ENCODE measurements at places on chromosomes 7 and 10.

DNA sequence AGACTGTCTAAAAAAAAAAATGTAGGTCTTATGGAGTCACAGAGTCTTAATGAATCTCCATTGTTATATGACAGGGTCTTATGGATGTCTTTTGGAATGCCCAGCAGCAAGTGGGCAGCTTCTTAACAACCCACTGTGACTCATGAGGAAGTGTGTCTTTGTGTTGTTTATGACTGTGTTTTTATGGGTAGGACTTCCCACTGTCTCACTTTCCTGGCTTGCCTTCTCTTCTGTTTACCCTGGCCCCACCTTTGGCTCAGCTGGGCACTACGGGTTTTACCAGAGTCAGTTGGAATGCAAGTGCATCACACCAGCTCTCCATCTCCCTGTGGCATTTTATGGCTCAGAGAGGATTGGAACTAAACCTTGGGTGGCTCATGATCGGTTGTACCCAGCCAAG lies 580.5 kb downstream of the AUTS2 start:
- DNase-seq: no peak

DNA sequence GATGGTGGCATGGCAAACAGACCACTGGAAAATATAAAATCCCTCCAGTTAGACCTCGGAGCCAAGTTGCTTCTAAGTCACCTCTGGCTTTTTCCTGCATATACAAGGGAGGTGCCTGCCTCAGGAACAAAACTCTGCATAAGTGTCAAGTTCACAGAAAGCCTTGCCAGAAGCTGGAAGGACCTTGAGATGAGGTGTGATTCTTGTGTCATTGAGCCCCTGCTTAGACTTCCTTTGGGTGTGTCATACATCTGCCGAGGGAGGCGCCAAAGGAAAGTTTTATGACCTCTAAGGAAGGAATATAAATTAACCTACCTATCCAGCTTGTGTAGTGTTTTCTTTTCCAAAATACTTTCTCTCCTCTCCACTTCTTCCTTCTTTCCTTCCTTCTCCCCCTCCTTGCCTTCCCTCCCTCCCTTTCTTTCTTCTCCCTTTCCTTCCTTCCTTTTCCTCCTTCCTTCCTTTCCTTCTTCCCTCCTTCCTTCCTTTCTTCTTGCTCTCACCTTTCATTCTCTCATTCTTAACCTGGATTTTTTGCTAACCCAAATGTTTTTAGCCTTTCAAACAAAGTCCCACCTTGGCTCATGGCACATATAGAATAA lies 75.2 kb downstream of the TRIL start:
- DNase-seq: no peak

DNA sequence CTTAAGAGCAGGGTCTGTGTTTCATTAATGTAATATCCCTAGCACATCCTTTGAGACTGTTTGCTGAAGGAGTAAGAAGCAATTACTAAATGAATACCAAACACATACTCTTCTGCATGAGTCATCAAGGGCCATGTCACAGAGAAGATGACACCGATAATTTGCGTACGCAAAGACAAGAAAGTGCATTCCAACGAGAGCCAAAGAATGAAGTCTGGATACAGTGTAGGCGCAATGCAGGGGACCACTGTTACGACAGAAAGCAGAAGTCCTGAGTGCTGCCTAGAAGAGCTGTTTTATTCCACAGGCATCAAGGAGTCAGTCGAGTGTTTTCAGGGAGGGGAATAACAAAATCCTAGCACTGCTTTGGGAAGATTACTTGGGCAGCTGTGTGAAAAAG lies 62.7 kb downstream of the VPS41 start:
- no peak for DNase-seq

GRCh38 chr7:2864204-2864985 lies 20.3 kb upstream of the GNA12 start:
- DNase-seq: no peak

DNA sequence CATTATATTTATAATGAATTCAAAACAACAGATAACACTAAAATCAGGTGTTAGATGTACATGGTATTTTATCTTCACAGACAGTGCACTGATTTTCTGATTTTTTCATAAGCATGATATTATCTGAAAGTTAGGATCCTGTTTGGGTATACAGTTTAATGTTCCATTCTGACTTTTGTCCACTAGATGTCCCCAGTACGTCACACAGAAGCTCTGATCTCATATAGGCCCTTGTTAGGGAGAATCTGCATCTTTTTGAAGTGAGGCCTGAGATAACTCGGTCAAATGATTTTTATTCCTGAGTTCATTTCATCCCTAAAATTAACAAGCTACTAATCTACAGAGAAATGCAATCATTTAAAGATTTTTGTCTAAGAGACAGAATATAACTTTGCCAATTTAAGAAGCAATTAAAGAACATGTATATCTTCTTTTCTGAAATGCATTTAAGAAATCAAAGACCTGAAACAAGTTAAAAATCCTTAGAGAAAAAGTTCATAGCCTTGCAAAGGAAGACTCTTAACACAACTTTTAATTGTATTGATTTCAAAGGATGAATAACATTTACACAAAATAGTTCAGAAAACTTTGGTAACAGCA lies 72.0 kb upstream of the TES start:
- DNase-seq: no peak

DNA sequence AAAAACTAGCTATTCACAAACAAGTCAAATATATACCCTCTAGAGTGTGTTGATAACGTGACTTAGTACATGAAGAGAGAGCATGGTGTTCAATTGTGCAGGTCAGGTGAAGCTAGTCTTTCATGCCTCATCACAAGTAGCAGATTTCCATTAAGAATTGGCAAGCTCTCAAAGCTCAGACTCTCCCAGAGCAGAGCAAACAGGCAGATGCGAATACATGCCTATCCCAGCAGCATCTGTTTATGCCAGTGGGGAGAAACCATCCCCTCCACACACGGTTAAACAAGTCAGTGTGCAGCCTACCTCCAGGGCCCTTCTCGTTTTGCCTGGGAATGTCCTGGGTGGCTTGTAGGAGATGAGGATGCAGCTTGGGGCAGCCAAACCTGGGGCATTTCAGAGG lies 532.5 kb upstream of the C7orf33 start:
- no peak for DNase-seq

DNA sequence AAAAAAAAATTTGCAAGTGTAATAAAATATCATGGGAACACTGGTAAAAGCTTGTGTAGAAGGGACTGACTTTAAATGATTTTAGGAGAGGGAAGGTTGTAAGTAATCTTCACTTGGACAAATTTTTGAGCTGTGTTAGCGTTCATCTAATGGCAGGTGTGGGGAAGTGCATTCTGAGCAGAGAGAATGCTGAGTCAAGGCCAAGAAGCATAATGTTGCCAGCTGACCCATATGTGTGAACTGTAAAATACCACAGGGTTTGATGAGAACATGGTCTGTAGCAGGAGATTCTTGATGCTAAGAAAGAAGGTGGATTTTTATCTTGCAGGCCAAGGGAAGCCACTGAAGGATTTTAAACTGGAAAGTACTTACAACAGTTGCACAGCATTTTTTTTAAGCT lies 98.2 kb upstream of the ZNF32 start:
- no peak for DNase-seq

DNA sequence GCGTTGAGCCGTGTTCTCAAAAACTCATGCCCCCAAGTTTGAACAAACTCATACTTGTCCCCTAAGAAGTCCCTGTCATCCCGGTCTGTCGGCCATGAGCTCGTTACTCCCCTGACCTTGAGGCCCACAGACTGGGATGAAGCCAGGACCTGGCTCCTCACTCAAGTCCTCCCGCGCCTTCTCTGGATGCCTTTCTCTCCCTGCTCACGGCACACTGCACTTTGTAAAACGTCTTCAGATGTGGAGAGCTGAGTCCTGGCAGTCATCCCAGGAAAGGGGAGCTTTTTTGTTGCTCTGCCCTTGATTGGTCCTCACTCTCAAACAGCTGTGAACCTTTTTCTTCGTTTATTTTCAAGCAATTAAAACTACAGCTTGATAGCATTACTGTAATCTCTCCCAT lies 110.8 kb downstream of the JAZF1 start:
- DNase-seq: no peak

- DNase-seq: no peak
Observed at GRCh38 chr10:75770626-75771081, 339.2 kb downstream of the LRMDA start.

- DNase-seq: no peak
Observed at GRCh38 chr7:69204943-69205342, 393.3 kb upstream of the AUTS2 start.

- no peak for DNase-seq
Observed at GRCh38 chr7:114588506-114588905, 173.9 kb downstream of the FOXP2 start.

DNA sequence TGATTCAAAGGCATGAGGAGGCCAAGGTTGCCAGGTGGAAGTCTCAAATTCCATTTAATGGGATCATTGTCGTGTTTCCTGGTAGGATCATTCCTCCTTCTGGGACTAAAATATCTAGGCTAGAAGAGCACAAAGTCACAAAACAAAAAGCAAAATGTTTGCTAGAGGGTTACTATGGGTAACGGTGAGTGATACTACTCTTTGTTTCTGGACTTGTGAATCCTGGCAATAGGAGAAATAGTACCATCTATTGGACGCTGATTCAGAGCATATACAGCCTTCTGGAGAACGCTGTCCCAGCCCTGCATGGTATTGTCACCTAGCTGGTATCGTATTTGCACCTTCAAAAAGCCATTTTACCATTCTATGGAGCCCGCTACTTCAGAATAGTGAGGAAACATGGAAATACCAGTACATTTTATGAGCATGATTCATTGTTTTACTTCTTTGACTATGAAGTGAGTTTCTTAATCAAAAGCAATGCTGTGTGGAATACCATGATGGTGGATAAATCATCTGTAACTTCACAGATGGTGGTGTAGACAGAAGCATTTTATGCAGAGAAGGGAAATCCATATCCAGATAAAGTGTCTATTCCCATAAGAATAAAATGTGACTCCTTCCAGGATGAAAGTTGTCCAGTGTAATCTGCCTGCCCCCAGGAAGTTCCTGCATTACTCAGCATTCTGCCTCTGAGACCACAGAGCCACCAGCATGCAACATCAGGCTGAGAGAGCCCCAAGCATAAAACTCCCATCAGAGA lies 361.0 kb downstream of the ETV1 start:
- no peak for DNase-seq

DNA sequence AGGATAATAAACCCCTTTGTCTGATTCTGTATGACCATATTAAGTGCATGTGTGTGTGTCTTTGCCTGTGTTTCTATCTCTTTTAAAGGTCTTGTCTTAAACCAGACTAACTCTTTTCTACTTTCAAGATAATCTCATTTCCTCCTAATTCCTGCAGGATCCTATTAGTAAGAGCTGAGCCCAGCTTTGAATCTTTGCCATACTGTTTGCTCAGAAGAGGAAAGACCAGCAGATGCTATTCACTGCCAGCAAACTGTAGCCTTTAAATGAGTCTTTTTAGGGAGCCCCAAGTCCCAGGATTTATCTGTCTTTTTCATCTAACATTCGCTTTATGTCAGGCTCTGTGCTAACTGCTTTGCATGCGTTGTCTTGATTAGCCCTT lies 2.9 kb downstream of the GPR158 start:
- DNase-seq: no peak

GRCh38 chr10:20363684-20364083 lies 533.4 kb downstream of the NEBL start:
- no peak for DNase-seq

GRCh38 chr7:151705636-151706276 lies 171.2 kb downstream of the PRKAG2 start:
- DNase-seq: no peak

DNA sequence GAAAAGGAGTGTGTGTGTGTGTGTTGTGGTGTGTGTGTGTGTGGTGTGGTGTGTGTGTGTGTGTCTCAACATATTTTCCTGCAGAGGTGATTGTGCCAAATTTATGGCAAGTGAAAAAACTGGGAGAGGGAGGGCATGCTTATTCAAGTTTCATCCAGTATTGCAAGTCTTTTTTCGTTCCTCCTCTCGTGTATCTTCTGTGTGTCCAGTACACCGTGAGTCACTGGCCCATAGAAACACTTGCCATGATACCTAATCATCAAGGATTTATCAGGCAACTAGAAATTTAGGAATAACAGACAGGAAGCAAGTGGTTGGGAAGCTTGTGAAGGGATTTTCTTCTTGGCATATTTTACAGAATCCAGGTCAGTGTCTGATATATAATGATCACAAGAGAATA lies 820.5 kb downstream of the GATA3 start:
- DNase-seq: no peak

GRCh38 chr7:157267956-157268355 lies 68.8 kb upstream of the DNAJB6 start:
- DNase-seq: no peak

DNA sequence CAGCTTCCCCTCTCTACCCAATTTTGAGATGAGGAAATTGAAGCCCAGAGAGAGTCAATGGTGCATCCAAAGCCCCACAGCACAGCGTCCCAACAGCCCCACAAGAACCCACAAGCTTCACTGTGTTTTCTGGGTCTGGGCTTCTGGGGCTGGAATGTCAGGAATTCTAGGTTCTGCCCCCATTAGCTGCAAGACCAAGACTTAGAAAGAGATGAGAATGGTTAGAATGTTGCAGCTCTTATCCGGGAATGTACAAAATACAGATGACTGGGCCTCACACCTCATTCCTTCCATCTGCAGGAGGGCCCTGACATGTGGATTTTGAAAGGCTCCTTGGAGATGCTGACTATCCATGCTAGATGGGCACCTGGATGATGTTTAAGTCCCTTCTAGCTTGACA lies 6.0 kb upstream of the SGPL1 start:
- DNase-seq: no peak

DNA sequence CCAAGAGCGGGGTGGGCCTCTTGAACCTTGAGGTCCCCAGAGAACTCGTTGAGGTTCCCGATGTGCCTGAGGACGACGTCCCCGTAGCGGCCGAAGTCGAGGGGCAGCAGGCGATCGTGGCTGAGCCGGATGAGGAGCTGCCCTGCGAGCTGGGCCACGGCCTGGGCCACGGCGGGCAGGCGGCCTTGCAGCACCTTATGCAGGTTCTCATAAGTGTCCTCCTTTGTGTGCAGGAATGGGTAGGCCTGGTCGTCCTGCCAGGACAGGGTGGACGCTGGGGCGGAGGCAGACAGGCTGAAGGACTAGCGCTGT lies 14.2 kb downstream of the TFR2 start:
- DNase-seq: no peak

DNA sequence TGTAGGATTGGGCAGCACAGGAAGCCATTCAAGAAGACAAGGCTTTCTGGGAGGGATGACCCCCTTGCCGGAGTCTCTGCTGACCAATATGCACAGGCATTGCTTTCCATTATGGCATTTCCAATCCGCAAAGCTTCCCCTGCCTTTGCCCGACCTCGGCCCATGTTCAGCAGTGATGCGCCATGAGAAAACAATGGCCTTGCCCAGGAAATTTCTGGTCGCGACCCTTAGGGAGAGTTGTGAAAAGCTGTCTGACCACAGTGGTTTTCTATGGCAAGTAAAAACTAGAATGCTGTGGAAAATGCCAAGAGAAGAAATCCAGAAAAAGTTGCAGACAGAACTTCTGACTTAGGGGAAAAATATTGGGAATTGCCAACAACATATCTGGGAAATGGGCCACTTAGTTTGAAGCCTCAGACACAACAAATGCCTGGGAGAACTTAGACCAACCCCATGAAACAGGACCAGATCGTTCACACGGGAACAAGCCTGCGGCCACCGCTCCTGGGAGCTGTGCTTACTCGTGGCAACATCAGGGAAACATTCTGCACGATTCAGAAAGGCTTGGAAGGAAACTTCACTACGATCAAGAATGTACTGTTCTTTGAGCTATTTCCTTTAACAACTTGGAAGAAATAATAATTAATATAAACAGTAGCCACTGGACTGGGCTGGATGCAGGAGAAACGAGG lies 512.4 kb downstream of the TNS3 start:
- DNase-seq: no peak

- no peak for DNase-seq
Observed at GRCh38 chr10:58414270-58415041, 29.2 kb downstream of the TFAM start.

- DNase-seq: no peak
Observed at GRCh38 chr7:117126676-117127075, 173.4 kb downstream of the ST7 start.
